ENCODE measurements at places on chromosomes 16 and 17. TPM values are rescaled to one million over a fixed set of nuclear protein-coding genes. Genes with fewer than 3 reads are reported as not detected.

DNA sequence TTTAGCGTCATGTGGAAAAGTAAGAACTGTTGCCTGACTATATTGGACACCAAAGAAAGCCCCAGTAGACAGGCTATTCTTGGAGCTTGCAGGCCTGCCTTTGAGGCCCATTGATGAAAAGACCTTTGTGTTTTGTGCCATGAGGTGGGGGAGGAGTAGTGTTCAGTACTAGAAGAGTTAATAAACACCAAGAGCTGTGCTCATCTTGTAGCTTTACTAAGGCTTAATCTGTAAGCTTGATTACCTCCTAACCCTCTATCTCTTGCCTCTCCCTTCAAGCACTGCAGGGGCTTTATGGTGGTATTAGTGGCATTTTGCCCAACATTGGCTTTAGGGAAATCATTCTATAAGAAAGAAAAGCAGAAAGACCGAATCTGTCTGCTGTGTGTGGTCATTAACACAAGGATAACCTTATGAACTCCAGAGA lies 220.2 kb upstream of the TBX2 start:
- H3K27ac ChIP-seq, result no peak overlapping the region
- no peaks in the 10 kb centered on the region for H3K27me3 ChIP-seq
- no peak for DNase-seq
- no peaks in the 10 kb centered on the region for H3K36me3 ChIP-seq
- no peaks in the 10 kb centered on the region for H3K4me1 ChIP-seq
- H3K4me3 ChIP-seq, result no peak overlapping the region

DNA sequence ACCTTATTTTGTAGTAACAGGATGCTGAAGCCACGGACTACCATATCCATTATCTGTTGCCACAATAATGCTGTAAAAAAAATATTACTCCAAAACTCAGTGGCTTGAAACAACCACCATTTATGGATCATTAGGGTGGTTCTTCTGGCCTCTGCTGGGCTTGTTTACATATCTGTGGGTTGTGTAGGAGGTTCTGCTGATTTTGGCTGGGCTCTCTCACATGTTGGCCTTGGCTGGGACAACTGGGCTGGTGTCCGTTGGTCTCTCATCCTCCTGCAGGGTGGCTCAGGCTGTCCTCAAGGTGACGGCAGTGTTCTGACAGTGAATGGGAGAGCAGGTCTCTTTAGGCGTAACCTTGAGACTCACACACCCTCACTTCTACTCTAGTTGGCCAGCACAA lies 76.0 kb downstream of the GPR139 start:
- no peaks in the 10 kb centered on the region for H3K4me1 ChIP-seq
- H3K36me3 ChIP-seq, result no peaks in the 10 kb centered on the region
- H3K27me3 ChIP-seq, result no peaks in the 10 kb centered on the region
- H3K4me3 ChIP-seq, result no peak overlapping the region
- DNase-seq, result no peak
- no peak overlapping the region for H3K27ac ChIP-seq

DNA sequence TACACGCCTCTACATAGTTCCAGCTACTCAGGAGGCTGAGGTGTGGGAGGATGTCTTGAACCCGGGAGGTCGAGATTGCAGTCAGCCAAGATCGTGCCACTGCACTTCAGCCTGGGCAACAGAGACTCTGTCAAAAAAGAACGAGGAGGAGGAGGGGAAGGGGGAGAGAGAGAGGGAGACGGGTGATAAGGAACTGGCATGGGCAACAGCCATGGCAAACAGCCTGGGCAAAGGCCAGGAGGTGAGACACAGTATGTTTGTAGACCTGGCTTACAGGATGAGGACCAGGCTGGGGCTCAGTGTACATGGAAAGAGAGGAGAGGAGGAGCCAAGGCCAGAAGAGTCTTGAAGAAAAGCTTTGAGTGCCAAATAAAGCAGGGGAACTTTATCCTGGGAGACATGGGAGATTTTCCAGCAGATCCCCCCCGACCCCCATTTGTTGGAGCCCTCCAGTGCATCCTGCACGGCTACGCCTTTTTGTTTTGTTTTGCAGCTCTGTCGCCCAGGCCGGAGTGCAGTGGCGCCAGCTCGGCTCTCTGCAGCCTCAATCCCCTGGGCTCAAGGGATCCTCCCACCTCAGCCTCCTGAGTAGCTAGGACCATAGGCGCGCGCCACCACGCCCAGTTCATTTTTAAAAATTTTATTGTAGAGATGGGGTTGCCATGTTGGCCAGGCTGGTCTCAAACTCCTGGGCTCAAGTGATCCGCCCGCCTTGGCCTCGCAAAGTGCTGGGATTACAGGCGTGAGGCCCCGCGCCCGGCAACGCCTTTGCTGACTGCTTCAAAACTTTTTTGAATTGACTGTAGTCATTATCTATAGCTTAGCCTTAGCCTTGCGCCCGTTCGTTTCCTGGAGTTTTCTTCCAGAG lies 1.3 kb upstream of the ALKBH5 start:
- peaks cover 33% of the 10 kb centered on the region for H3K4me1 ChIP-seq
- DNase-seq, result no peak
- H3K4me3 ChIP-seq, result peak overlapping the region; percentile 71
- H3K27me3 ChIP-seq, result no peaks in the 10 kb centered on the region
- no peaks in the 10 kb centered on the region for H3K36me3 ChIP-seq
- H3K27ac ChIP-seq, result peak overlapping the region; percentile 94

DNA sequence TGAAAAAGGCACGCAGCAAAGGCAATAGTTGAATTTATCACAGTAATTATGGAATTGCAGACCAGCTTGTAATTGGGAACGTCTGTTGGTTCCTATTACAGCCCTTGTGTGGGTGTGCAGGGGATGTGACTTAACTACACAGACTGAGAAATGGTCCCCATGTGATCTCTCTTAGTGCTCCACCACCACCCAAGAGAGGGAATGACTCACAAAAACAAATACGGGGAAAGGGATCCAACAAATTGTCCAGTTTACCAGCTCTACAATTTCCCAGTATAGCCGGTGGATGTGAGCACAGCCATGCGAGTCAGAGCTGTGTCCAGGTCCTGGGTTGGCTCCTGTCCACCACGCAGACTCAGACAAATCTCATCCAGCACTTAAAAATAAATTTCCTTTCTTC lies 337.9 kb downstream of the GRIN2A start:
- H3K4me3 ChIP-seq, result no peak overlapping the region
- H3K27me3 ChIP-seq, result no peaks in the 10 kb centered on the region
- H3K4me1 ChIP-seq, result peaks cover 32% of the 10 kb centered on the region
- H3K36me3 ChIP-seq, result no peaks in the 10 kb centered on the region
- H3K27ac ChIP-seq, result peak overlapping the region; percentile 70

The CHCT1 gene
- total RNA-seq, result not detected

The DNAI2 gene
- total RNA-seq, result not detected

The KCNH6 gene
- not detected for total RNA-seq
